ENCODE measurements at places on chromosomes 1 and 21. TPM values are rescaled to one million over a fixed set of nuclear protein-coding genes. Genes with fewer than 3 reads are reported as not detected.

DNA sequence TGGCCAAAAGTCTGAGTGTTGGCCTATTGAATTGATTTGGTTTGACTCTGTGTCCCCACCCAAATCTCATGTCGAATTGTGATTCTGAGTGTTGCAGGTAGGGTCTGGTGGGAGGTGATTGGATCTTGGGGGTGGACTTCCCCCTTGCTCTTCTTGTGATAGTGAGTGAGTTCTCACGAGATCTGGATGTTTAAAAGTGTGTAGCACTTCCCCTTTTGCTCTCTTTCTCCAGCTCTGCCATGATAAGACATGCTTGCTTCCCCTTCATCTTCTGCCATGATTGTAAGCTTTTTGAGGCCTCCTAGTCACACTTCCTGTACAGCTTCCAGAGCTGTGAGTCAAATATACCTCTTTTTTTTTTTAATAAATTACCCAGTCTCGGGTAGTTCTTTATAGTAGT lies 297.1 kb upstream of the ZRANB2 start:
- no peaks in the 10 kb centered on the region for H3K36me3 ChIP-seq
- no peaks in the 10 kb centered on the region for H3K27me3 ChIP-seq
- H3K4me3 ChIP-seq: no peak overlapping the region
- no peaks in the 10 kb centered on the region for H3K4me1 ChIP-seq

- no peak for DNase-seq
- no peaks in the 10 kb centered on the region for H3K4me1 ChIP-seq
- no peak overlapping the region for H3K27ac ChIP-seq
- no peaks in the 10 kb centered on the region for H3K27me3 ChIP-seq
- H3K36me3 ChIP-seq: no peaks in the 10 kb centered on the region
These were observed 39.4 kb downstream of the ZP4 start for GRCh38 chr1:237851210-237851845.

- H3K4me1 ChIP-seq: peaks cover 29% of the 10 kb centered on the region
- peaks cover 40% of the 10 kb centered on the region for H3K36me3 ChIP-seq
- no peaks in the 10 kb centered on the region for H3K27me3 ChIP-seq
These were observed 21.3 kb downstream of the ATPAF1 start for GRCh38 chr1:46646844-46647243.

GRCh38 chr1:199452627-199453026 lies 574.9 kb upstream of the NR5A2 start:
- H3K36me3 ChIP-seq: no peaks in the 10 kb centered on the region
- H3K27me3 ChIP-seq: no peaks in the 10 kb centered on the region
- no peak overlapping the region for H3K27ac ChIP-seq
- H3K4me3 ChIP-seq: no peak overlapping the region
- no peak for DNase-seq

- no peaks in the 10 kb centered on the region for H3K27me3 ChIP-seq
- no peak overlapping the region for H3K4me3 ChIP-seq
- H3K27ac ChIP-seq: no peak overlapping the region
- H3K36me3 ChIP-seq: peaks cover 20% of the 10 kb centered on the region
- DNase-seq: no peak
These were observed 47.8 kb downstream of the CHML start for GRCh38 chr1:241592273-241592958.

The OR2W3 gene
- total RNA-seq: not detected

The NTMT2 gene
- total RNA-seq: not detected
